Subcutaneous preadipocyte (primary cell): ENCODE measurements at places on chromosomes 3 and 15. TPM values are rescaled to one million over a fixed set of nuclear protein-coding genes. Genes with fewer than 3 reads are reported as not detected.

NOX5 gene
- total RNA-seq = 0.20 and 0.37 TPM in 2 replicates

MNS1 gene
- 2.6 and 3.5 TPM in 2 replicates for total RNA-seq

BFSP2 gene
- not detected in 2 replicates for total RNA-seq

AGBL1 gene
- total RNA-seq = not detected in 2 replicates

MED12L gene
- 0.37 and 0.39 TPM in 2 replicates for total RNA-seq

CCR8 gene
- total RNA-seq = not detected in 2 replicates

PLSCR4 gene
- 9.4 and 11.0 TPM in 2 replicates for total RNA-seq

WDR93 gene
- under 0.01 TPM in 1 of 2 replicates, not detected in the other for total RNA-seq

SKOR1 gene
- under 0.01 TPM in 2 replicates for total RNA-seq

FBLN2 gene
- 43.0 and 119 TPM in 2 replicates for total RNA-seq

PRRT3 gene
- 2.6 and 3.1 TPM in 2 replicates for total RNA-seq

CTXN2 gene
- total RNA-seq = not detected in 2 replicates

CLRN1 gene
- not detected in 2 replicates for total RNA-seq

GOLGA8T gene
- total RNA-seq = not detected in 2 replicates

RTP3 gene
- not detected in 2 replicates for total RNA-seq

GHRL gene
- not detected in 2 replicates for total RNA-seq

PATL2 gene
- 0.98 and 1.1 TPM in 2 replicates for total RNA-seq

KCNAB1 gene
- under 0.01 TPM in 1 of 2 replicates, not detected in the other for total RNA-seq

BNC1 gene
- total RNA-seq = 1.5 and 14.3 TPM in 2 replicates

SCAP gene
- 71.3 and 79.0 TPM in 2 replicates for total RNA-seq

PEX5L gene
- total RNA-seq = 0.39 TPM in 1 of 2 replicates, not detected in the other
